ENCODE measurements at places on chromosomes 5 and 9.

- DNase-seq: no peak
Measured at GRCh38 chr9:125764198-125764597, 17.0 kb downstream of the PBX3 start.

DNA sequence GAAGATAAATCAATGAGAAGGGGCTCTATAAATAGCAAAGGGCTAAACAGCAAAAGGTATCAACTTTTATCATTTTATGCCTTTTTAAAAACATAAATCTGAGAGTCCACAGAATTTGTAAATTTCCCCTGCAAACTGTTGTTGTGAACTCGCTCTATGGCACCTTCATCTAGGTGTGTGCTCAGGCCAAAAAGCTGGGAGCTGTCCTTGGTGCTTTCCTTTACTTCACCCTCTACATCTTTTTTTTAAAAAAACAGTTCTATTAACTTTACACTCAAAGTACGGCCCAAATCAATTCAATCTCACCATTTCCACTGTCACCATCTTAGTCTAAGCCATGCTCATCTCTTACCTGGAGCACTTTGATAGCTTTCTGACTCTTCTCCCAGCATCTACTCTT, 108.2 kb upstream of the GPR151 start:
- DNase-seq: no peak

DNA sequence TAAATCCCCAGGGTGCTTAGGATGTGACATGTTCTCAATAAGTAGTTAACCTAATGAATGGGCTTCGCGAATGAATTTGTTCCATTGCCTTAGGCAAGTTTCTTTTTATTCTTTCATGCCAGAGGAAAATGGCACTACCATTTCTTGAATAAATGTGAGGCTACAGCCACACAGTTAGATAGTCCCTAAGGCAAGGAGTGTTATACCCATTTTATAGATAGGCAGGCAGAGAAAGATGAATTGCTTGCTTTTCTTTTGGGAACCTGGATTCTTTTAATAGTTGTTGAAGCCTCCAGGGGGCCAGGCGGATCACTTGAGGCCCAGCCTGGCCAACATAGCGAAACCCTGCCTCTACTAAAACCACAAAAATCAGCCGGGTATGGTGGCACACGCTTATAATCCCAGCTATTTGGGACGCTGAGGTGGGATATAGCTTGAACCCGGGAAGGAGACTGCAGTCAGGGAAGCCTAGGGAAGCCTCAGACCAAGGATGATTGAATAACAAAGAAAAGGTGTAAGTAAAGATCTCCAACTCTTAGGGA, 943 bp downstream of the NOP16 start:
- DNase-seq: no peak

- no peak for DNase-seq
Measured at GRCh38 chr9:37144762-37145161, 24.4 kb downstream of the ZCCHC7 start.

DNA sequence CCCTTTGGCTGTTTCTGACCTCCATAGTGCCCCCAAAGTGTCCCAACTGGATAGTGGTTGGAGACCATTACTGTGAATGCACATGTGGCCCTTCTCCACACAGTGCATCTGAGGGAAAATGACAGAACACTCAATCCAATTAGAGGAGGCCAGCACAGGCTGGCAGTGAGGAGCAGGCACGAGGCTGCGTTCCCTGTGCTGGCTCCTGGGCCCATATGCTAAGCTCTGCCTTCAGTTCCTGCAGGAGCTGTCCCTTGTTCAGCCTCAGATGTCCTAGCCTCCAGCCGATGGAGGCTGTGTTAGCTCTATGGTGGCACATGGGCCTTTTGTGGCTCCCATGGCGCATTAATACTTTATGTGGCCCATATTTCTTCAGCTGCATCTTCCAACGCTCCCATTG, 35.8 kb downstream of the ALG2 start:
- DNase-seq: no peak

GRCh38 chr5:95940758-95941682, 20.6 kb downstream of the ELL2 start:
- DNase-seq: no peak

DNA sequence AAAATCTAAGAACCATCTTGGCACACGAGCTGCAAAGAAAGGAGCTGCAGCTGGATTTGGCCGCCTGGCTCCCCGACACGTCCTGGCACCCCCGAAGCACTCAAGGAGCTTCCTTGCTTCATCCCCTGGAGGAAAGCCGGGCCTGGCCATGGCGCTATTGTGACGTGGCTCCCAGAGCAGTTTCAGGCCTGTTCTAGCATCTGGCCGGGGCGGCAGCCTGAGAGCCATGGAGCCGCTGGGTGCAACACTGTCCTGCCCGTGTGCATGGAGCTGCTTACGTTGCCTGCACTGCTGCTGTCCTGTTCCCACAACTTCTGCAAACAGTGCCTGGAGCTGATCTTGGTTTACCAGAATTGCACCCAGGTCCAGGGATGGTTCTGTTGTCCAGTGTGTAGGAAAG, 63.5 kb downstream of the PTPDC1 start:
- DNase-seq: no peak

All from cortex of kidney (tissue), 1 donor.